ENCODE measurements at places on chromosomes 1 and 21. TPM values are rescaled to one million over a fixed set of nuclear protein-coding genes. Genes with fewer than 3 reads are reported as not detected.

Gene CEP350
- 94.1 TPM for total RNA-seq

Gene PLA2G2C
- not detected for total RNA-seq

Gene CCDC181
- 3.0 TPM for total RNA-seq

Gene APP
- 212 TPM for total RNA-seq

Gene TARS2
- total RNA-seq: 5.6 TPM

Gene RAP1GAP
- 0.18 TPM for total RNA-seq

Gene DNAJC6
- total RNA-seq: 3.4 TPM

Gene TSNAX
- 30.6 TPM for total RNA-seq

Gene KCNK1
- total RNA-seq: 4.7 TPM

Gene RGS21
- total RNA-seq: not detected

Gene S100A2
- total RNA-seq: not detected

Gene L1TD1
- total RNA-seq: not detected

Gene TNFRSF4
- not detected for total RNA-seq

Gene BMP8B
- 1.3 TPM for total RNA-seq

Gene KRTAP12-2
- not detected for total RNA-seq

DNA sequence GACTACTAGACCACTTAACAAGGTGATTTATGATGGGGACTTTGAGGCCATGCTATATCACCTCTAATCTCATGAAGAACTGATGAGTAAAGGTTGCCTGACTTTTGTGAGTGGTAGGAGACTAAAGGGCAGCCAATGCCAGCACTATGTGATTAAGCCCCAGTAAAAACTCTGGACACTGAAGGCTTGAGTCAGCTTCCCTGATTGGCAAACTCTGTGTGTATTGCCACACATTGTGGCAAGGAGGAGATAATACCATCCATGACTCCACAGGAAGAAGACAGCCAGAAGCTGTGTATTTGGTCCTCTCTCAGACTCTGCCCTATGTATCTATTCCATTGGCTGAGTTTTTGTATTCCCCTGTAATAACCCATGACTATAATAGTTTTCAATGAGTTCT is 413.3 kb upstream of the ZRANB2 start:
- no peaks in the 10 kb centered on the region for H3K36me3 ChIP-seq
- no peaks in the 10 kb centered on the region for H3K4me1 ChIP-seq
- H3K4me3 ChIP-seq: no peak overlapping the region
- H3K27me3 ChIP-seq: no peaks in the 10 kb centered on the region

- H3K4me1 ChIP-seq: no peaks in the 10 kb centered on the region
- no peaks in the 10 kb centered on the region for H3K36me3 ChIP-seq
- no peak for DNase-seq
- no peaks in the 10 kb centered on the region for H3K27me3 ChIP-seq
Observed at GRCh38 chr1:116388122-116388521, 15.1 kb downstream of the ATP1A1 start.

DNA sequence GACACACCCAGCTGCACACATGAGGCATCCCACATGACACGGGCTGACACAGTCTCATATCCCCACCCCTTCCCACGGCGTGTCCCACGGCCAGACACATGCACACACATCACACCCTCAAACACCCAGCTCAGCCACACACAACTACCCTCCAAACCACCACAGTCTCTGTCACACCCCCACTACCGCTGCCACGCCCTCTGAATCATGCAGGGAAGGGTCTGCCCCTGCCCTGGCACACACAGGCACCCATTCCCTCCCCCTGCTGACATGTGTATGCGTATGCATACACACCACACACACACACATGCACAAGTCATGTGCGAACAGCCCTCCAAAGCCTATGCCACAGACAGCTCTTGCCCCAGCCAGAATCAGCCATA is 22.6 kb downstream of the PODN start:
- H3K4me3 ChIP-seq: no peak overlapping the region
- H3K27ac ChIP-seq: no peak overlapping the region
- no peaks in the 10 kb centered on the region for H3K4me1 ChIP-seq
- H3K36me3 ChIP-seq: no peaks in the 10 kb centered on the region

GRCh38 chr1:113226148-113226547 is 153.2 kb downstream of the LRIG2 start:
- DNase-seq: no peak
- no peaks in the 10 kb centered on the region for H3K36me3 ChIP-seq
- peak overlapping the region; percentile 37 for H3K27ac ChIP-seq

DNA sequence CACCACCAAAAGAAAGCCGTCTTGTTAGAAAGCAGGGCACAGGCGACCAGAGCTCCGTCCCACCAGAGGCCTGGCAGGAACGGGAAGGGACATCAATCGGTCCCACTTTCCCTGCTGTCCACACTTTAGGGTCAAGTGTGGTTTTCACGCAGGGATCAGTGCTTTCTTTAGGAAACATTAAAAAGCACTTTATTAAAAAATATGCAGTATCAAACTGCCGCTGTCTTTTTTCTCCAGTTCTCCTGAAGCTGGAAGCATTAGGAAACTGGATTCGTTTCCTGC is 437 bp downstream of the IFNLR1 start:
- no peak for DNase-seq
- H3K4me3 ChIP-seq: peak overlapping the region; percentile 38
- peak overlapping the region; percentile 58 for H3K27ac ChIP-seq

- H3K27ac ChIP-seq: no peak overlapping the region
- no peaks in the 10 kb centered on the region for H3K4me1 ChIP-seq
- no peaks in the 10 kb centered on the region for H3K27me3 ChIP-seq
- no peak overlapping the region for H3K4me3 ChIP-seq
- no peak for DNase-seq
Observed at GRCh38 chr1:192343344-192343743, 26.6 kb downstream of the RGS21 start.

GRCh38 chr1:88802950-88803349 is 88.4 kb downstream of the GTF2B start:
- no peak overlapping the region for H3K27ac ChIP-seq
- H3K36me3 ChIP-seq: no peaks in the 10 kb centered on the region
- no peak for DNase-seq
- H3K4me1 ChIP-seq: no peaks in the 10 kb centered on the region

GRCh38 chr1:108199781-108200686 is at the start of gene SLC25A24:
Gene SLC25A24, minus strand, starts transcription at chr1:108200343. Its CDS starts 205 bp downstream, at chr1:108200138.
- peak; percentile 66 for DNase-seq
- no peaks in the 10 kb centered on the region for H3K4me1 ChIP-seq
- H3K36me3 ChIP-seq: no peaks in the 10 kb centered on the region
- peak within 1 kb of the TSS; percentile 92 for H3K27ac ChIP-seq

GRCh38 chr1:173530795-173531693 is 53.9 kb downstream of the PRDX6 start:
- no peak overlapping the region for H3K27ac ChIP-seq
- H3K4me1 ChIP-seq: no peaks in the 10 kb centered on the region
- DNase-seq: no peak
- H3K27me3 ChIP-seq: no peaks in the 10 kb centered on the region

DNA sequence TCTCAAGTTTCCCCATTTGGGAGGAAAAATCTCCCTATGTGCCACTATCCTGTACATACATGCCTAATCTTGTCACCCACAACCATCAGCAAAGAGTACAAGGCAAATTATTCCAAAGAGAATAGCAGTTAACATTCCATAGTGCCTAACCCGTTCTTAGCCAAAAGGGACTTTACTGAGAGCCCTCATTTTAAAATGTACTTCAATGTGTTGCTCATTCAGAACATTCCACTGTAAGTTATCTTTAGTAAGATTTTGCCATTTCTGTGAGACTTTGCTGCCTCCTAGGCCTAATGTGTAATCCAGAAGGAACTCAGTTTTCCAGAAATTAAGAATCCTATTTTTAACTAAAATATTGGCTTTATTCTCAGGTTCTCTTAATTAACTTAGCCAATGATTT is 11.3 kb upstream of the MRPL55 start:
- no peak overlapping the region for H3K4me3 ChIP-seq
- H3K4me1 ChIP-seq: no peaks in the 10 kb centered on the region
- no peaks in the 10 kb centered on the region for H3K36me3 ChIP-seq
- no peak overlapping the region for H3K27ac ChIP-seq

DNA sequence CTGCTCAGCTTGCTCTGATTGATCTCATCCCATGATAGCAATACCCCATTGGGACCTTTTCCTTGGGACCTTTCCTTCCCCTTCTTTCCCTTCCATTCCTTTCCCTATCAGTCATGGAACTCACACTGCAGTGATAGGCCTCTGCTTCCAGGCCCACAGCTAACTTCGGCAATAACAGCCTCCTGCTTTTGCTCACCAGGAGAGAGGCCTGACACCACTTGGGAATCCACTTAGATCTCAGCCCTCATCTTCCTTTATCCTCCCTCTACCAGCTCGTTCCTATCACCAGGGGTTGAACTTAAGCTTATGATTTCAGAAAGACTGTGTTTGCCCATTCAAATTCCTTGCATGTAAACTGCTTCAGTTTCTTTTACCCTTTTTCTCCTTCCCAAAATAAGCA is 11.0 kb upstream of the TIPRL start:
- peak overlapping the region; percentile 81 for H3K27ac ChIP-seq
- H3K27me3 ChIP-seq: no peaks in the 10 kb centered on the region
- no peak for DNase-seq

DNA sequence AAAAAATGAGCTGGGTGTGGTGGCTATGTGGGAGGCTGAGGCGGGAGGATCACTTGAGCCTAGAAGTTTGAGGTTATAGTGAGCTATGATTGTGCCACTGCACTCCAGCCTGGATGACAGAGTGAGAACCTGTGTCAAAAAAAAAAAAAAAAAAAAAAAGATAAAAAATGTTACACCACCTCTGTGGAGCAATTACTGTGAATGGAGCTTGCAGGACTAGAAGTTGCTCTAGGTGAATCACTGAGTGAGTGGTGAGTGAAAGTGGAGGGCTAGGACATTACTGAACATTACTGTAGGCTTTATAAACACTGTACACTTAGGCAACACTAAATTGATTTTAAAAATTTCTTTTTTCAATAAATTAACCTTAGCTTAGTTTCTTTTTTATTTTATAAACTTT is 21.9 kb downstream of the TLCD4 start:
- H3K27ac ChIP-seq: no peak overlapping the region
- no peaks in the 10 kb centered on the region for H3K4me1 ChIP-seq
- H3K27me3 ChIP-seq: no peaks in the 10 kb centered on the region
- H3K4me3 ChIP-seq: no peak overlapping the region

GRCh38 chr1:173122958-173123852 is 72.5 kb upstream of the TNFSF18 start:
- no peaks in the 10 kb centered on the region for H3K4me1 ChIP-seq
- H3K27ac ChIP-seq: peak overlapping the region; percentile 80
- H3K36me3 ChIP-seq: no peaks in the 10 kb centered on the region
- peak overlapping the region; percentile 23 for H3K4me3 ChIP-seq
- DNase-seq: peak; percentile 65

DNA sequence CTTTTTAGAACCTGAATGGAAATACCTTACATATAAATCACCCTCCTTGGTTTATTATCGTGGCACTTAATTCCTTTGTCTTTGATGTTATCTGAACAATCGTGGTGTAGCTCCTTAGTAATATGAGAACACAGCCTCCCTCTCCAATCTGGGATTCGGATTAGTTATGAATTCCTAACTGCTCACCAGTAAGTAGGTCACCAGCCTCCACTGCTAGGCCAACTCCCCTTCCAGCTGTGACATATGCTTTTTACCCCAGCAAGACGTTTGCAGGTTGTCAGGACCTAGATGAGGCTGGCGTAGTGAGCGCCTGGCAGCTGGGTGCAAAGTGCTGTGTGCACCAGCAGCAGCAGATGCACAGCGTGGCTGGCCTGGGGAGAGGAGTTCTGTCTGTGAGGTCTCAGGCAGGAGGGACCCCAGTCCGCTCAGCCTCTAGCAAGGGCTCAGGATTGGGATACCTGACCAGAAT is 38.2 kb downstream of the NTPCR start:
- no peak for DNase-seq
- no peaks in the 10 kb centered on the region for H3K4me1 ChIP-seq
- no peak overlapping the region for H3K4me3 ChIP-seq
- no peaks in the 10 kb centered on the region for H3K27me3 ChIP-seq

GRCh38 chr1:85888921-85889320 is 180.7 kb upstream of the ZNHIT6 start:
- H3K36me3 ChIP-seq: no peaks in the 10 kb centered on the region
- H3K27me3 ChIP-seq: no peaks in the 10 kb centered on the region
- DNase-seq: no peak
- H3K27ac ChIP-seq: no peak overlapping the region
- H3K4me3 ChIP-seq: no peak overlapping the region

GRCh38 chr1:1986451-1987141 is 17.0 kb downstream of the CFAP74 start:
- H3K36me3 ChIP-seq: no peaks in the 10 kb centered on the region
- H3K4me3 ChIP-seq: no peak overlapping the region
- no peak overlapping the region for H3K27ac ChIP-seq
- DNase-seq: no peak
- H3K4me1 ChIP-seq: no peaks in the 10 kb centered on the region
- no peaks in the 10 kb centered on the region for H3K27me3 ChIP-seq

DNA sequence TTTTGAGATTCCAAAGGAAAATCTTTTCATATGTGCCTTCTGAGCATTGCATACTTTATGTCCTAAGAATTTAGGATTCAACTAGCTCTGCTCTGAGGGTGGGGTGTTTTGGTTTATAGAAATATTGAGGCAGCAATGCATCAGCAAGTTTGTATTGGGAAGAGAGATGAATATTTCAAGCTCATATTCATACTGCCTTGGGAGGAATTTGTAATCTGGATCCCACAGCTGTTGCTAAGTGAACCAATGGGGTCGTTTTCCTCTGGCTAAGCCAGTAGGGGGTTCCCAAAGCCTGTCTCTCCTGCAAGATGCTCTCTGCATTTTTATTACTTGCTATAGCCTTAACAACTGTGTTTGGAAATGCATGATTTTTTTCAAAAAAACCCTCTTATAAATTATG is 130.6 kb downstream of the SNX7 start:
- no peaks in the 10 kb centered on the region for H3K36me3 ChIP-seq
- no peaks in the 10 kb centered on the region for H3K4me1 ChIP-seq
- no peak for DNase-seq
- no peak overlapping the region for H3K27ac ChIP-seq

GRCh38 chr1:18693256-18694098 is 62.8 kb downstream of the PAX7 start:
- no peak for DNase-seq
- H3K27me3 ChIP-seq: peaks cover 3% of the 10 kb centered on the region
- no peaks in the 10 kb centered on the region for H3K36me3 ChIP-seq
- no peaks in the 10 kb centered on the region for H3K4me1 ChIP-seq
- no peak overlapping the region for H3K27ac ChIP-seq
- H3K4me3 ChIP-seq: no peak overlapping the region

DNA sequence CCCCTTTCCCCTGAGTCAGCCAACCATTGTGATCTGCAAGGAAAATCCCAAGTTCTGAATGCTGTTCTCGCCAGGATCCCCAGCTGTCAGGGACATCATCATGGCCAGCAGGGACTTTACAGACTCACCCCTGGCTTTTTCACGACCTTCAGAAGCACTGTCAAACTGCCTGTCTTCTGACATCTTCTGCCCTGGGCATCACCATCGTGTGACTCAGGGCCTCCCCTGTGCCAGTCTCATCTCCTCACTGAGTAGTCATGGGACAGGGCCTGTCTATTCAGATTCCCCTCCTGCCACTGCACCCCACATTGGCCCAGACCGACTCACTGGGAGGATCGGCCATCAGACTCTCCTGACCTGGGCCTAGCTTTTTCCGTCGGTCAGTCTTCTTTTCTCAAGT is 72.5 kb upstream of the VAMP3 start:
- no peak for DNase-seq
- H3K4me3 ChIP-seq: no peak overlapping the region
- H3K36me3 ChIP-seq: no peaks in the 10 kb centered on the region
- no peaks in the 10 kb centered on the region for H3K4me1 ChIP-seq
- H3K27ac ChIP-seq: no peak overlapping the region

GRCh38 chr1:150621497-150622302 is 7.7 kb downstream of the ENSA start:
- peak; percentile 68 for DNase-seq
- no peaks in the 10 kb centered on the region for H3K36me3 ChIP-seq
- peak overlapping the region; percentile 80 for H3K27ac ChIP-seq
- H3K4me1 ChIP-seq: no peaks in the 10 kb centered on the region
- no peaks in the 10 kb centered on the region for H3K27me3 ChIP-seq
- H3K4me3 ChIP-seq: no peak overlapping the region
